ENCODE measurements at places on chromosomes 1 and 21.

GRCh38 chr1:234602334-234603220 lies 7.4 kb downstream of the IRF2BP2 start:
- no peak for DNase-seq

- no peak for DNase-seq
Measured at GRCh38 chr21:34093083-34093482, 19.7 kb downstream of the MRPS6 start.

GRCh38 chr1:197096137-197096536 lies 29.1 kb upstream of the F13B start:
- DNase-seq = no peak

DNA sequence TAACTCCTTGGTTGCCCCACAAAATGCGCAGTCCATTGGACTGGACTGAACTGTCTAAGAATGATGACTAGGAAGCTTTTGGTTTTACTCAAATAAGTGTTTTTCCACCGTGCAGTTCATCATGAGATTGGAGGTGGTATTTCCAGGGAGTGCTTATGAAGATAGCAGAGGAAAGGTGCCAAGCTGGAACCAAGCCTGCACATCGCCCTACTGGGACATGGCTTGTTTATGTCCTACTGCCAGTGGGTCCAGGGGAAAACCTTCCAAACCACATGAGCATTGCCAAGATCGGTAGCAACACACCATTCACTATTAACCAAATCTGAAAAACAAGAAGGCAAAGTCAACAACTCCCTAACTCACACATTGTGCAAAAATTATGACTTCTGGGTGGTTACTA lies 54.7 kb upstream of the DSCAM start:
- DNase-seq = no peak

GRCh38 chr21:25494804-25495203 lies 112.5 kb downstream of the MRPL39 start:
- DNase-seq = no peak

DNA sequence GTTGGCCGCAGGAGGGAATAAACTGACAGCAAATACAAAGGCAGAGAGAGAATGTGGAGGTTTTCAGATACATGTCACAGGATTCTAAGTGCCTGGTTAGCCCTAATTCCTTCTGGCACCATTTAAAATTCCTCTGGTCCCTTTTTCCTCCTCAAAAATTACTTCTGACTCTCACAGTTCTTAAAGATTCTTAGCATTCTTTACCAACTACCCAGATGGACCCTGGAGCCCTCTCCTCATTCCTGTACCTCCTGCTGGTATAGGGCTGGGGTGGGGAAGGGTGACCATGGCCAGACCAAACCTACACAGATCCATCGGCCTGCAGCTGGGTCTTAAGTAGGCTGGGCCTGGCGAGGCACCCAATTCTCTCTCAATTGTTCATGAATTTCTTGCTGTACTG lies 7.2 kb downstream of the MKNK1 start:
- no peak for DNase-seq

DNA sequence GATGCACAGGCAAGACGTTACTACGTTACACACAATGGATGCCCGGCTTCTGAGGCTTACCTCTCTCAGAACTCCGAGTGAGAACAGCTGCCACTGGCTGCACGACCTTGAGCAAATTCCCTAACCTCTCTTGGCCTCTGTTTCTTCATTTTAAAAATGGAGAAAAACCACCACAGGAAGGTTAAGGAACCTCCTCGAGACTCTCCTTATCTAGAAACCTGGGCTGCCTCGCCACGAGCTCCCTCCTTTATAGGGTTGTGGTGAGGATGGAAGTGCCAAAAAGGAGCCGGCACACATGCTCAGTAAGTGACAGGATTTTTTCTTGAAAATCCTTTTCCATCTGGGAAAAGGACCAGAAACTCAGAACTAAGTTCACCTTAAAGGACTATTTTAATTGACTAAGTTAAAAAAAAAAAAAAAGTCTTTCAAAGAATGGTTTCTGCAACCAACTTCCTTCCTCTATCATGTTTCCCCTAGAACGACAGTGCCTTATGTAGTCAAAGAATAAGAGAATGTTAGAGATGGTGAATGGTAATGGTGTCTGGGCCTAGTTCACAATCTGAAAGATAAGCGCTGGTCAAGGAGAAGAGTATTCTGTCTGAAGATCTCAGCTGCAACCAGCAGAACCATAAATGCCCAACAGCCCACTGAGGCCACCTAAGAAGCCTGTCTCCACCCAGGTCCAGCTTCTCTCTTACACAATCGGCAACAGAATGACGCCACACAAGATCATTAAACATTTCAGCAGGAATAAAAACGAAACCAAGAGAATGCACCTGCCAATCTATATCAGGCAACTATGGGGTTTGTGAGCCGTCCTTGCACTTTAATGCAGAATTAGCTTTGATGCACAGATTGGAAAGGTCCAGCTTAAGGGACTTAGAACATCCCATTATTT lies 64.9 kb downstream of the SLC45A1 start:
- DNase-seq = no peak

DNA sequence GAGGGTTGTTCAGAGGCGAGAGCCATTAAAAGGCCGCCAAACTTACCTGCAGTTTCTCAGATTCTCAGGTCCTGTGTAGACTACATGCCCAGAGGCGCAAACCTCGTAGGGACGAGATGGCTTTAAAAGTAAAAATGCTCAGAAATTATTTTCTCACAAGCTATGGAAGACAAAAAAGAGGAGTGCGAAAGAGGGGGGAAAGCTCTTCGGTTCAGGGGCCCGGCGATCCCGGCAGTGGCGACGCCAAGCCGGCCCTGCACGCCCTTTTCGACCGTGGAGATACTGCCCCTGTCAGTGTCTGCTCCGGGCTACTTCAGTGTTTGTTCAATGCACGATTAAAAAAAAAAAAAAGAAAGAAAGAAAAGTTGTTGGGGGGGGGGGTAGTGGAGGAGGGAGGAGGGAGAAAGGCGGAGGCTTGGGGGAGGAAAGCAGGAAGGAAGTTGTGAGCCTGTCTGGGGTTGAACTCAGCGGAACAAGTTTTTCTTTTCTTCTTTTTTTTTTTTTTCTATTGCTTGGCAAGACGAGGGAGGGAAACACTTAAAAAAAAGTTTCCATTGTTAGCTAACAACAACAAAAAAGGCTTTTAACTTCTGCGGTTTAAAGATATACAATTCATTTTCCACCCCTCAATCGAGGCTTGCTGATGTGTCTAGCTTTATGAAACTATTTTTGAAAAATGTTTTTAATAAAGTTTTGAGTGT lies at the start of gene ITPKB:
Gene ITPKB, minus strand, starts transcription at position 288 of the 701 bp plus-strand sequence. CDS start 1,824 bp downstream, outside the sequence.
- DNase-seq = no peak

DNA sequence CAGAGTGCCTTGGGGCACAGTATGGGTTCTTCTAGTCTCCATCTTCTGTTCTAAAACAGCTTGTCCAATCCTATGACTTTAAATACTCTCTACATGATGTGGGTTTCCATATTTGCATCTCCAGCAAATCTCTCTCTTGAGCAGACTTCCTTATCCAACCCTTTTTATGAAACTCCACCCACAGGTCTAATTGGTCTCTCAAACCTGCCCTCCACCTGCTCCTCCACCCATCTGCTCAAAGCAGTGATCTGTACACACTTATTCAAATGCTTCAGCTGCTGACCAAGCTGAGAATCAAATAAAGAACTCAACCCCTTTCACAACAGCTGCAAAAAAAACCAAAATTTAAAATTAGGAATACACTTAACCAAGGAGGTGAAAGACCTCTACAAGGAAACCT lies 11.5 kb downstream of the MCOLN2 start:
- DNase-seq = no peak

- DNase-seq = no peak
Measured at GRCh38 chr21:39900911-39901310, 33.7 kb downstream of the PCP4 start.

DNA sequence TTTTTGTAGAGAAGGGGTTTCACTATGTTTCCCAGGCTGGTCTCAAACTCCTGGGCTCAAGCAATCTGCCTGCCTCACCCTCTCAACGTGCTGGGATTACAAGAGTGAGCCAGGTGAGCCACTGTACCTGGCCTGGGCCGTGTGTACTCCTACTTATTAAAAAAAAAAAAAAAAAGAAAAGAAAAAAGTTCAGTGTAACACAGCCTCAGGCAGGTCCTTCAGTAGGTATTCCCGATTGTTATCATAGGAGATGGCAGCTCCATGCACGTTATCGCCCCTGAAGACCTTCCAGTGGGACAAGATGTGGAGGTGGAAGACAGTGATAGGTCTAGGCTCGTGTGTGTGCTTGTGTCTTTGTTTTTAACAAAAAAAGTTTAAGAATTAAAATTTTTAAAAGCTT lies 3.3 kb downstream of the ECHDC2 start:
- no peak for DNase-seq

DNA sequence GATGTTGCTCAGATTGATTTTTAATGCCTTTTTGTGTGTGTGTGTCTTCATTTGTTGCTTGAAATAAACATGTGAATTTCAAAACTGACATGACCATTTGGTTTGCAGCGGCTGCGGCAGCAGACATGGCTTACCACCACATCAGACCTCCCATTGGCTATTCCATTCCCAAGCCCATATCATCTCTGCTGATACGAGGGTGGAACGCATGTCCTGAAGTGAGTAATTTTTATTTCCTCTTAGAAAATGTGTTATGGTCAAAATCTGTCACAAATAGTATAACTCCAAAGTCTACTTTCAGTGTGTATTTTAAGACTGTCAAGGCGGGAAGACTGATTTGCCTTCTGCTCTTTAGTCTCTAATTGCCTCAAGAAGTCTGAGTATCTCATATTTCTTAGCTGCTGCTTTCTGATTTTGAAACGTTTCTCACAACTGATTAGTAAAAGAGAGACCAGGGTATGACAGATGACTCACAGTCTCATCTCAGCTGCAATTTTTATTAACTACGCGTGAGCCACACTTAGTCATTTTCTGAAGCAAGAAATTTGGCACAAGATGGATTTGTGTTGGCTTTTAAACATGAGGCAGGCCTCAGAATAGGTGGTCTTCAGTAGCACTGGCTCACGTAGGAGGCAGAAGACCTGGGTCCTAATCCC lies 49.0 kb downstream of the LRRC53 start:
- DNase-seq = no peak

- no peak for DNase-seq
Measured at GRCh38 chr1:244231572-244232315, 180.7 kb downstream of the ZBTB18 start.

GRCh38 chr1:204960306-204961125 lies 82.5 kb upstream of the CNTN2 start:
- DNase-seq = no peak

DNA sequence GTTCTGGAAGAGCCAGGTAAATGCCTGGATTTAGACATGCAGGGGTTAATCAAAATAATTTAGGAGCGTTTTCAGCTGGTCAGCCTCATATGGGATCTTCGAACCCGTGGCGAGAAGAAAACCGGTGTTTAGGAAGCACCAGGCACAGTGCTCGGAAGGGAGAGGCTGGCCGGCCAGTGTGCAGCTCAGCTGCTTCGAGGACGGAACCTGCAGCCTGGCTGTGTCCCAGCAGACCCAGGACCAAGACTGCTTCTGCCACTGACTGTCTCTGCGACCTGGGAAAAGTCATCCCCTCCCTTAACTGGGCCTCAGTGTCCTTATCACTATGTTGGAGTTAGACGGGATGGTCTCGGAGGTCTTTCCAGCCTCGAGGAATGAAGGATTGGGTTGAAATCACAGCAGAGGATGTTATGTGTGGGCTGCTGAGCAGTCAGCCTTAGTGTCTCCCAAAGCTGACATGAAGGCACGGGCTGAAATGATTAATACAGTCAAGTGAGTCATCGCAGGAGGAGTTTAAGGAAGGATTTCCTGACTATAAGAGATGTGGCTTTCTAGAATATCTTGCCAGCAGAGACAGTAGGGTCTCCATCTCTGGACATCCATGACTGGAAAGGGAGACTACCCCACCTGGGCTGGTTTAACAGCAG lies 20.8 kb downstream of the PPFIA4 start:
- no peak for DNase-seq

DNA sequence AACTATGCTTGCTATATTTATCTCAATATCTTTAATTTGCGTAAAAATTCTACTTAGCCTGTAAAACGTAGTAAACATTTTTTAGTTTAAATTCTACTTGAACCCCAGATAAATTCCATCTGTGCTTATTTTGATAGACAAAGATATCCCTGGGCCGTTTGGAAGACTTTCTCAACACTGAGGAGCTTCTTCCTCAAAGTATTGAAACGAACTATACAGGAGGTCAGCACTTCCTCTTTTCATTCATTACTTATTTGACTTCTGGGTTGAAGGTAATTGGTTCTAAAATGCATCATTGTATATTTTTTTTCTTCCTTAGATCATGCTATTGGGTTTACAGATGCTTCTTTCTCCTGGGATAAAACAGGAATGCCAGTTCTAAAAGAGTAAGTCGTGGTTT lies 74.7 kb downstream of the HSPA13 start:
- DNase-seq = no peak

- no peak for DNase-seq
Measured at GRCh38 chr1:112387807-112388206, 8.2 kb upstream of the CTTNBP2NL start.

GRCh38 chr21:44931137-44931500 lies 8.7 kb upstream of the SLX9 start:
- no peak for DNase-seq

DNA sequence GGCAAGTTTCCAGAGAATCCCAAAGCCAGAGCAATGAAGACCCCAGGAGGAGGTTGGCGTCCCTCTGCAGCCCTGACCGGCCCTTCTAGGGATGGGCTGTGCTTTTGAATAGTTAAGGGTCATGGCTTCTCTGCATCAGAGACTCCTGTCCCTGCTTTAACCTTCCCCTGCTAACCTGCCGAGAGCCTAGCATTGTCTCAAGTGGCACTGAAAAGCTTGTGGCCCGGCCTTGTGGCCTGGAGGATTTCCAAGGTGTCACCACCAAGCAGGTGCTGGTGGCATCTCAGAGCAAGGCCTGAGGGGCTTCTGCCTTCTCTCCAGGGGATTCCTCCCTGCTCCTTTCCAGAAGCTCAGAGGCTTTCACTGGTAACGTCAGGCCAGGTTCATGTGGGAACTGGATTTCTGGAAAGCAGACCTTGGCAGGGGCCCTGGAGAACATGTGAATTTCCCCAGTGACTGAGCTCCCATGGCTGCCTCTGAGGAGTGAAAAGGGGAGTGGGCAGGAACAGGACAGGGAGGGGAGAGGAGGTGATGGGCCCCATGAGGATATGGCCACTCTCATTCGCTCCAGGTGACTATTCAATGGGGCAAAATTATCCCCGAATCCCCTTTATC lies 409.9 kb downstream of the PTPRU start:
- DNase-seq = no peak

- no peak for DNase-seq
Measured at GRCh38 chr1:117025568-117025967, 24.0 kb downstream of the CD101 start.

DNA sequence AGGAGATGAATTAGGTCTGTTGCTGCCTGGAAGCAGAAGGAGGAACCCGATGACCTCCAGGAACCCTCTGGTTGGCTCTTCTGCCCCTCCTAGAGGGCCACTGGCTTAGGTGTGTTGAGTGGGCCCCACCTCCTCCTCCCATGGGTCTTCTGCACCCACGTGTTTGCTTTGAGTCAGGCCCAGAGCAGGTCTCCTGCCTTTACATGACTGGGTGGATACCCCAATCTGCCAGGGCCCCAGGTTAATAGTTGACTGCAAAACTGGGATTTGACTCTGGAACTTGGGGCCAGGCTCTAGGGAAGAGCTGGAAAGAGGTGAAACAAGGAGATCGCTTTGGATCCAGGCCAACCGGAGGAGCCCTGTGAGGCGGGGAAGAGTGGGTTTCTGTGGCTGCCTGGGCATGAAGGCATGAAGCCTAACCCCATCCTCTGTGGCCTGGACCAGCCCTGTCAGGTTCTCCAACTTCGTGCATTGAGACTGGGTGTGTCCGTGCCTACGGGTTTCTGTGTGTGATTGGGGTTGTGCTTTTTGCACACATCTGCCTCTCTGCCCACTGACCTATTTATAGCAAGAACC lies 7.8 kb upstream of the LAD1 start:
- no peak for DNase-seq

GRCh38 chr1:226691247-226691646 lies 47.8 kb downstream of the ITPKB start:
- DNase-seq = no peak
